ENCODE measurements at places on chromosomes 5 and 9.

GRCh38 chr9:88370346-88370745, 17.9 kb upstream of the SPIN1 start:
- no peak for ATAC-seq

GRCh38 chr5:17185773-17186172, 31.7 kb upstream of the BASP1 start:
- ATAC-seq: no peak

GRCh38 chr9:117414906-117415331, at the start of gene ASTN2:
TSS of gene ASTN2 (minus strand) at chr9:117415057. CDS start at chr9:117414938, 119 bp downstream.
- ATAC-seq: no peak

GRCh38 chr9:87578625-87579024, 81.0 kb downstream of the DAPK1 start:
- ATAC-seq: no peak

DNA sequence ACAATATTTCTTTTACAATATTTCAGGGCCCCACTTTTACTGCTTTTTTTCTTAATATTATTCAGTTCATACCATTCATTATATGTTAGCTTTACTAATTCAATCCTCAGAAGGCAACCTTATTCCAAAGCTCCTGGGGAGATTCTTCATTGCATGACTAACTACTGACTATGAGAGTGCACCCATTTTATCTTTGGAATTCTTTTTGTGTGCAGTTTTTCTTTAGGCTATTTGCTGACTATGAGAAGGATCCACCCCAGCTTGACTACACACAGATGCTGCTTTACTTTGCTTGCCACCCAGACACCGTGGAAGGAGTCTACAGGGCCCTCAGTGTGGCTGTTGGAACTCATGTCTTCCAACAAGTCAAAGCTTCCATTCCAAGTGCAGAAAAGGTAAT, 56.9 kb upstream of the IL7R start:
- ATAC-seq: no peak

- ATAC-seq: no peak
These were observed 221.3 kb downstream of the GRIA1 start for GRCh38 chr5:153711755-153712154.

DNA sequence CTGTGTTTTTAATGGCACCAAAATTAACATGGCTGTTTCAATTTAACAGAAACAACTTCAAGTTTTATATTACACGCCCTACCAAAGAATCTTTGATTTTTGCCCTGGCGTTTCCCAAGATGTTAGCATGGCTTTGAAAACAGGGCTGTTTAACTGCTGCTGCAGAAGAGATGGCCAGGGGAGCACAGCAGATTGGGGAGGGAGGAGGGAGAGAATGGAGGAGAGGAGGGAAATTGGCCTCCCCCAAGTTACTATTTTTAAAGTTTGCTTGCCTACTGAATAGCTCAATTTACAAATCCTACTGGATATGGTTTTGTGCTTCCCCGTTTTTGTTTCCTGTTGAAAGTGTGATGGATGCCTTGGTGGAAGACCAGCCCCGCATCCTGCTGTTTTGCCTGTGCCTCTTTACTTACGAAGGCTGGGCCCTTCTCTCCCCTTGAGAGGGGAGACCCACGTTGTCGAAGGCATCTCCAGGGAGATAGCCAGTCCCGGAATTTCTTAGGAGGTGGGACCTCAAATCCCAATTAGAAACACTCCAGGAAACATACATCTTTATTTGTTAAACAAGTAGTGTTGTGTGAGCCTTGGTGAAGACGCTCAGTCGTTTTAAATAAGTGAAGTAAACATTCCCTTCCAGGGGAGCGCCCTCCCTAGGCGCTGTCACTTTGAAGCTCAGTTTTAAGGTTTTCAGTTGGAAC, 98.6 kb downstream of the AOPEP start:
- no peak for ATAC-seq

- no peak for ATAC-seq
These were observed 170.0 kb downstream of the CACNA1B start for GRCh38 chr9:138047469-138048040.

- ATAC-seq: no peak
These were observed 137.9 kb upstream of the GRHPR start for GRCh38 chr9:37284636-37285035.

DNA sequence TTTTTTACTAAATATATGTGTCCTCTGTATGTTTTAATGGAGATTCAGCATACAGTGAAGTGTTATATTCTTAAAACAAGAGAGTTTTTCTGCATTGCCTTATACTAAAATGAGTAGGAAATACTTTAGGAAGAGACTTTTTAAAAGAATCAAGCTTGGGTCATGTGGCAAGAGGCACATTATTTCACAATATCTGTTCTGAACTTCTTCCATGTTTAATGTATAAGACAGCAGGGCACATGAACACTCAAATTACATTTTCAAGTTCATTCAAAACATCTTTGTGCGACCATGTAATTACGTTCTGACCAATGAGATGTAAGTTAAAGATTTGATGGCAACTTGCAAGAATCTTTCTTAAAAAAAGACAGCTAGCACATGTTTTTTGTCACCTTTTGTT, 1055.9 kb downstream of the NR2F1-AS1 start:
- ATAC-seq: no peak

DNA sequence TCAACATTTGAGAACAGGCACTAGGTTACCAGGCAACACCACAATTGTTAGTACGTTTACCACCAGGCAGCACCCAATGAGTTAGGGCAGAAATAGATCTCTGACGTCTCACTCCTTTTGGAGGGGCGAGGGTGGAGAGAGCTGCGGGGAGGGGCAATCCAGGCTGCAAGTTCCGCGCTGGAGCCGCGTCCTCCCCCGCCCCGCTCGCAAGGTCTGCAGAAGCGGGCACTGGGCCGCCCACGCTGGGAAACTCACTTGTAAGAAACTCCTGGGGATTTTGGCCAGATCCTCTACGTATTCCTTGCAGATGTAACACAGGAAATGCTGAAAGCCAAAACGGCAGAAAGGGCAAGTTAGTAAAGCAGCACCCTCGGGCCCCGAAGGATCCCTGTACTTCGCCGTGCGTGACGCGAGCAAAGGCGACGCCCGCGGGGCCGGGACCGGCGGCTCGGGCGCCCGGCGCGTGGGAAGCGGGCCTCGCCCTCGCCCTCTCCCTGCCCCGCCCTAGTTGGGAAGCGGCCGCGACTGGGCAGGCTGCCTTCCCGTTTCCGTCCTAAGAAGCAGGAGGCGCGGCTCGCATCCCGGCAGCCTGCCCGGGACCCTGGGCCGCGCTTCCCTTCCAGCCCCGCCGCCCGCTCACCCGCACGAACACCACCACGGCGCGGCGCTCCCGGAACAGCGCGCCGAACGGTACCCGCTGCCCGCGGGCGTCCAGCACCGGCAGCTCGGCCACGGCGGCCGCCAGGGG, 493 bp downstream of the PRXL2C start:
- ATAC-seq: peak; percentile 63

DNA sequence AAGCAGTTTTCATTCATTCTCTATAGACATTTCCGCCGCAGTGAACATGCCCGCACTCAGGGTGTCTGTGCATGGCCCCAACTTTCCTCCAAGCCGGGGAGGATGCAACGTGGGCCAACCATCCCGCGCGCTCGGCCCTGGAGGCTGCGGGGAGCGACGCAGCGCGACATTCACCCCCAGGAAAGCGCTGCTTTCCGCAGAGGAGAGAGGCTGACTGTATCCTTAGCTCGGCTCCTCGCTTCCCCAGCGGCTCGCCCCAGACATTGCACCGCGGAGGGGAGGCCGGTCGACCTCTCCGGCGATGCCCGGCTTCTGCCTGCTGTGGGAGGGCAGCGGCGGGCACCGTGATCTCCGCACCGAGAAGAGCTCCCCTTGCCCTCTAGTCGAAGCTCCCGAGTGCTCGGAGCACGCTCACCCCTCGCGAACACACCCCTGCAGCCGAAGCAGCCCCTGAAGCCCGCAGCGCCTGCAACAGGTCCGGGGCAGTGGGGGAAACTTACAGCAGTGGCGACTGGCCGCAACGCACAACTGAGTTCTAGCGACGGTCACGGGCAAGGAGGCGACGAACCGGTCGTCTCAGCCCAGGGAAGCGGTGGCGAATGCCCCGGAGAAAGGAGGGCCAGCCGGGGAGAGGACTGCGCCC, 600 bp downstream of the ENC1 start:
- ATAC-seq: peak; percentile 56

- ATAC-seq: no peak
These were observed 8.1 kb downstream of the MCIDAS start for GRCh38 chr5:55218967-55219366.

DNA sequence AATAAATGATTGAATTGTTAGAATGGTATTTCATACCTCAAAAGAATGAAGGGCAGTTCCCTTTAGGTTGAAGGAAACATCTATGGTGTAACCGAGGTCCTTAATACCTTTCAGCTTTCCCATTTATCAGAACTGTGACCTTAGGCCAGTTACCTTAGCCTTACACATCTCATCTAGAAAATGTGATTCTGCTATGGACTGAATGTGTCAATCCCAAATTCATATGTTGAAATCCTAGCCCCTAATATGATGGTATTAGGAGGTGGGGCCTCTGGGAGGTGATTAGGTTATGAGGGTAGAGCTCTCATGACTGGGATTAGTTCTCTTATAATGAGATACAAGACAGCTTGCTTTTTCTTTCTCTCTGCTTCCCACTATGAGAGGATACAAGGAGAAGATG, 441.9 kb downstream of the PLK2 start:
- no peak for ATAC-seq

DNA sequence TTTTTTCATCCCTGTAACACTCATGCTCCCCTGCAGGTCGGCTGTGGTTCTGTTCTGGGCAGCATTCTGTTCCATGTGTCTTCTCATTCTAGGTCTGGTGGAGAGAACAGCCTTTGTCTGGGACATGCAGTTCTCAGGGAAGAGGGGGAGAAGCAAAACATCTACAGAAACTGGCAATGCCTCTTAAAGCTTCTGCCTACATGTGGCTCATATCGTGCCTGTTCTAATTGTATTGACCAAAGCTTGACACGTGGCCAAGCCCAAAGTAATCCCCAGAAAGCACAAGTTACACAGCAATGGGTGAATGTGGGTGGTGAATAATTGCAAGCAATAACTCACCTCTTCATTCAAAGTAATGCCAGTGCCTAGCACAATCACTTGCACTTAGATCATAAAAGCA, 218.2 kb upstream of the IL12B start:
- ATAC-seq: no peak

GRCh38 chr9:124776954-124777648, at the start of gene OLFML2A:
TSS of gene OLFML2A (plus strand) at chr9:124777133. CDS start at chr9:124777271, 138 bp downstream.
- ATAC-seq: peak; percentile 18

- no peak for ATAC-seq
These were observed 376.4 kb downstream of the CTNND2 start for GRCh38 chr5:11527652-11528349.

GRCh38 chr5:10364186-10364689, 10.7 kb downstream of the MARCHF6 start:
- no peak for ATAC-seq

- ATAC-seq: no peak
These were observed 595.7 kb downstream of the ACTL7B start for GRCh38 chr9:108259917-108260675.

DNA sequence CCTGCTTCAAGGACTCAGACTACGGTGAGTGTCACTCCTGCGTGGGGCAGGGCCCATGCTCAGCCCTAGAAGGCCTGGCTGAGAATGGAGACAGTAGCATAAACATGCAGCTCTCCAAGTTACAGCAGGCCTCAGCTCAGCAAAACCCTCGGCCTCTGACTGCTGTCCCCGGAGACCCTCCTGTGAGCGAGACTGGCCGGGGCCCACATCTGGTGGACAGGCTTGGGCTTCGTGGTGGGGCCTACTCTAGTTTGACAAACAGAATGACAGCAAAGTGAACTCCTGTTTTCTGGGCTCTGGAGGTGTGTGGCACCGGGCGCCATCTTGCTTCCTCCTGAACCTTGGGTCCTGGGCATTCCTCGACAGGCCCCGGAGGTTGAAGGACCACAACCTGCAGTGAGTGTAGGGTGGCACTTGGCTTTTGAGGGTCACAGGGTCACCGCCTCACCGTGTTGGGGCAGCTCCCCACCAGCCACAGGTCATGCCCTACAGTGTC, 97.5 kb downstream of the PHF2 start:
- no peak for ATAC-seq

DNA sequence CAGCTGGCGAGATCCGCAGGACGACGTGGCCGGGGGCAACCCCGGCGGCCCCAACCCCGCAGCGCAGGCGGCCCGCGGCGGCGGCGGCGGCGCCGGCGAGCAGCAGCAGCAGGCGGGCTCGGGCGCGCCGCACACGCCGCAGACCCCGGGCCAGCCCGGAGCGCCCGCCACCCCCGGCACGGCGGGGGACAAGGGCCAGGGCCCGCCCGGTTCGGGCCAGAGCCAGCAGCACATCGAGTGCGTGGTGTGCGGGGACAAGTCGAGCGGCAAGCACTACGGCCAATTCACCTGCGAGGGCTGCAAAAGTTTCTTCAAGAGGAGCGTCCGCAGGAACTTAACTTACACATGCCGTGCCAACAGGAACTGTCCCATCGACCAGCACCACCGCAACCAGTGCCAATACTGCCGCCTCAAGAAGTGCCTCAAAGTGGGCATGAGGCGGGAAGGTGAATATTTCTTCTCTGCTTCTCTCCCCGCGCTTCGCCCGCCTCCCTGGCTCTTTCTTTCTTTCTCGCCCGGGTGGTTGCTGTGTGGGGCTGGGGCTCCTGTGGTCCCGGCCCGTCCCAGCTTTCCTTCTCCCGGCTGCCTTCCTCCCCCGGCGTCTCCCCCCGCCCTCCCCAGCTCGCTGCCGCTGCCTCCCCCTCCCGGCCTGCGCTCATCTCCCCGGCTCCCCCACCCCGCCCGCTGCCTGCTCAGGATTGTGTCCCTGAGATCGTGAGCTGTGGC, 2.2 kb downstream of the NR2F1 start:
- no peak for ATAC-seq

DNA sequence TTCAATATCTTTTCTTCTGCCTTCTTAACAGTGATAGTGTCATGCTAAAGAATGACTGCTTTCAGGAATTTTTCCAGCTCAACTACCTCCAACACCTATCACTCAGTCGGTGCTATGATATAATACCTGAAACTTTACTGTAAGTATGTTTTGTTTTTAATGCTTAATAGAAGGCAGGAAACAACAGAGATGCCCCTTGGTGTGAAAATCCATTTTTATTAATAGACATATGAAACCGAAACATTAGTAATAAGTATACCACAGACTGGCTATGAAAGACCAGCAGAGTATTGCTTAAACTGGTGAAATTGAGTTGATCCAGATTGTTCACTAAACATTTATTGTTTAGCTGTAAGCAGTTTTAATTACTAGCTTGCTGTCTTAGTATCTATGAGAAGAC, 25.2 kb downstream of the SKP2 start:
- ATAC-seq: no peak

- no peak for ATAC-seq
These were observed 220.8 kb downstream of the PRR16 start for GRCh38 chr5:120684749-120685415.

GRCh38 chr5:168784454-168784853, 205.3 kb upstream of the PANK3 start:
- ATAC-seq: no peak

Data from activated T-helper 17 cell treated with anti-CD3 and anti-CD28 coated beads, Interleukin-2, amount 50 U/mL, for 72 hours (primary cell).